Retinal pigment epithelial cell (primary cell): ENCODE measurements at places on chromosomes 16 and 17.
A peak's percentile ranks its signal among the peaks of the same experiment; 100 is the strongest.

- DNase-seq = no peak
Observed at GRCh38 chr17:78844301-78845005, 3.8 kb upstream of the USP36 start.

DNA sequence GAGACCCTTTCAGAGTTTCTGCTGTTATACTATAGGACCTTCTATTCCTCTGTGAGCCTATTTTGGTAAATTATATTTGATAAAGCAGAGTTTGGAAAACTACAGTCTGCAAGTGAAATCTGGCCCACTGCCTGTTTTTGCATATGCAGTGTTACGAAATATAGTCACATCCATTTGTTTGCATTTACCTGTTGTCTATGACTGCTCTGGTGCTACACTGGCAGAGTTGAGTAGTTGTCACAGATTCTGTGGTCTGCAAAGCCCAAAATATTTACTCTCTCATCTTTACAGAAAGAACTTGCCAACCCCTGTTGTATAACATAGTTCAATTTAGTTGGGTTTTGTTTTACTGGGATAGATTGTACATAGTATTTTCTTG is 42.3 kb downstream of the TNRC6A start:
- no peak for DNase-seq

GRCh38 chr16:67413978-67414911 is 2.0 kb downstream of the ZDHHC1 start:
- DNase-seq = no peak

- DNase-seq = no peak
Observed at GRCh38 chr17:79028496-79029326, 4.7 kb downstream of the C1QTNF1 start.

GRCh38 chr17:35674552-35674951 is 56.9 kb upstream of the RASL10B start:
- no peak for DNase-seq

- no peak for DNase-seq
Observed at GRCh38 chr17:14997290-14997689, 267.8 kb downstream of the PMP22 start.

DNA sequence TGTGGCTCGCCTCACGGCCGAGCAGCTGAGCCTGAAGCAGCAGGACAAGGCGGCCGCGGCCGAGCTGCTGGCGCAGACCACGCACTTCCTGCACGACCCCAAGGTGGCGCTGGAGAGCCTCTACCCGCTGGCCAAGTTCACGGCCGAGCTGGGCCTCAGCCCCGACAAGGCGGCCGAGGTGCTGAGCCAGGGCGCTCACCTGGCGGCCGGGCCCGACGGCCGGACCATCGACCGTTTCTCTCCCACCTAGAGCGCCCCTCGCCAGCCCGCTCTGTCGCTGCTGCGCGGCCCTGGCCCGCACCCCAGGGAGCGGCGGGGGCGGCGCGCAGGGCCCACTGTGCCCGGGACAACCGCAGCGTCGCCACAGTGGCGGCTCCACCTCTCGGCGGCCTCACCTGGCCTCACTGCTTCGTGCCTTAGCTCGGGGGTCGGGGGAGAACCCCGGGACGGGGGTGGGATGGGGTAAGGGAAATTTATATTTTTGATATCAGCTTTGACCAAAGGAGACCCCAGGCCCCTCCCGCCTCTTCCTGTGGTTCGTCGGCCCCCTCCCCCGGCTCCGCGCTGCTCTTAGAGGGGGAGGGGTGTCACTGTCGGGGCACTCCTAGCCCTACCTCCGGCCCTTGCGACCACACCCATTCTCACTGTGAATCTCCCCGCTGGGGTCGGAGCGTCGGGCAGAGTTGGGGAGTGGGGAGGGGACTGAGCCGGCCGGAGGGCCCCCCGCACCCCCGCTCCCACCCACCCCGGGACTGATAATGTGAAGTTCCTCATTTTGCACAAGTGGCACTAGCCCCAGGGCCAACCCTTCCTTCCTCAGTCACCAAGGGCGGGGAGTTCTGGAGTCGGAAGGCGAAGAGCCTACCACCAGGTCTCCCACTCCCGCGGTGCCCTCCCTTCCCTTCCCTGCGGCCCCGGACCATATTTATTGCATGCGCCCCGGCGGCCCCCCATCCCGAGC is 4.0 kb downstream of the HIC1 start:
- no peak for DNase-seq

DNA sequence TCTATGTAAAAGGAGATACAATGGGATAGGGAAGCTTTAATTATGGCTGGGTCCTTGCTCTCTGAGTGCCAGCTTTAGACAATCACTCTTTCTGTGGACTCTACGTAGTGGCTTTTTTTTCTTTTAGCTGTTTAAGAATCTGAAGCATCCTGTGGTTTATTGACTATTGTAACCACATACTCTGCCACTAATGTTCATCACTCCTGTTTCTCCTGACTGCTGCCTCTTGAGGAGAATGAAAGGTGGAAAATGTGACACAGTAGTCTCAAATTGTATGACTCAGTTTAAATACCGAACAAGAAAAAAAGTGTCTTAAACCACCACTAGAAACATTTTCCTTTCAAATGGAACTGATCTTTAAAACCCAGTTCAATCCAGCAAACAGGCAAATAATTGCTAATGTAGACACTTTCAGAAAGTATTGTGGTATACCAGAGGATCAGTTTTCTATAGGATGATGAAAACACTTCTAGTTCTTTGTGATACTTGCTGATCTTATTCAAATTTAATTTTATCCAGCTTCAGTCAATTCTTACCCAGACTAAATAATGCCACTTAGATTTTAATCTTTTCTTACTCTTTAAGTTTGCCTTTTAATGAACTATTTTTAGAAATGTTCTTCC is 302.7 kb upstream of the PMFBP1 start:
- DNase-seq = peak; percentile 73

DNA sequence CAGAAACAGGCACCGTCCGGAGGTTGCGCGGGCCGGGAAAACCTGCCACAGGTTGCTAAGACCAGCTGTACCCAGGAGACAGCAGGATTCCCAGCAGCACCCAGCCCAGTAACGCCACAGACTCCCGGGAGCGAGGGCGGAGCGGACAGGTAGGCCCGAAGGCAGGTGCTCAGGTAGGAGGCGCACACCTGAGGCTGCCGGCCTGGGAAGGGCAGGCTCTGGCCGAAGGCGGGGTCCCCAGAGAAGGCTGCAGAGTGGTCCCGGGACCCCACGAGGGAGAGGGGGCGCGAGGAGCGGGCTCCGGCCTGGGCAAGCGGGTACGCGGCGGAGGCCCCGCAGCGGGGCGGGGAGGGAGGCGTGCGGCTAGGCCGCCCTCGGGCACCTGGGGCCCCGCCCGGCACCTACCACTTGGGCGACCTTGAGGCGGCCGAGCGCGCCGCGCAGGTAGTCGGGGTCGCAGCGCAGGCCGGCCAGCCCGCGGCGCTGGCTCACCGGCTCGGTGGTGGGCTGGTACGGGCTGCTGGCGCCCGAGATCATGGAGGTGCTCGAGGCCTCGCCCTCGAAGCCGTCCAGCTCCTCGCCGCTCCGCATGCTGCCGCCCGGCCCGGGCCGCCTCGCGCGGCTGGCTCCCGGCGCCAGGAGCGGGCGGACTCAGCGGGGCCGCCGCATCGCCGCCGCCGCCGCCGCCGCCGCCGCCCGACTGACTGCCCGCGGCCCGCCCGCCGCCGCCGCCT is 441 bp downstream of the CMTM4 start:
- no peak for DNase-seq

- no peak for DNase-seq
Observed at GRCh38 chr17:82399041-82399441, 19.1 kb upstream of the HEXD start.

DNA sequence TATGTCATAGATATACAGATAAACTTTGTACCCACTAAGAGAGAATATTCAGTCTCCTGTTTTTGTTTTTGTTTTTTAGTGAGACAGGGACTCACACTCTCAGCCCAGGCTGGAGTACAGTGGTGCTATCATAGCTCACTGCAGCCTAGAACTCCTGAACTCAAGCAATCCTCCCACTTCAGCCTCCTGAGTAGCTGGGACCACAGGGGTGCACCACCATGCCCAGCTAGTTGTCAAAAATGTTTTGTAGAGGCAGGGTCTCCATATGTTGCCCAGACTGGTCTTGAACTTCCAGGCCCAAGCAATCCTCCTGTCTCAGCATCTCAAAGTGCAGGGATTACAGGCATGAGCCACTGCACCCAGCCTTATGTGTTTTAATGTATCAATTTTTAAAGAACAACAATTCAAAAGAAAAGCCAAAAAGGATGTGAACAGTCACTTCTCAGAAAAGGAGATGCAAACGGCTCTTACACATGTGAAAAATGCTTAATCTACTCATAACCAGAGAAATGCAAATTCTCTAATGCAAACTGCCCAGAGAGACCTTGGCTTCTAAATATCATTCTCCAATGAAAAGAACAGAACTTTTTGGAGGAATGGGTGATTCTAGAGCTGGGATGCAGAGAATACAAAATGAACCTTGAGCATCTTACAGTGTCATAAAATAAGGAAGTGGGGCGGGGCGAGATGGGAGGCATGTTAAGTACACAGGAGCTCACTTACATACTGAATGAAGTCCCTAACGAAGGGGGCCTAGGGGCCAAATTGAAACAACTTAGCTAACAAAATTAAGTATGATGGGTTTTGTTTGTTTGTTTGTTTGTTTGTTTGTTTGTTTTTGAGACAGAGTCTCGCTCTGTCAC is 7.3 kb upstream of the CMTM3 start:
- DNase-seq = no peak

DNA sequence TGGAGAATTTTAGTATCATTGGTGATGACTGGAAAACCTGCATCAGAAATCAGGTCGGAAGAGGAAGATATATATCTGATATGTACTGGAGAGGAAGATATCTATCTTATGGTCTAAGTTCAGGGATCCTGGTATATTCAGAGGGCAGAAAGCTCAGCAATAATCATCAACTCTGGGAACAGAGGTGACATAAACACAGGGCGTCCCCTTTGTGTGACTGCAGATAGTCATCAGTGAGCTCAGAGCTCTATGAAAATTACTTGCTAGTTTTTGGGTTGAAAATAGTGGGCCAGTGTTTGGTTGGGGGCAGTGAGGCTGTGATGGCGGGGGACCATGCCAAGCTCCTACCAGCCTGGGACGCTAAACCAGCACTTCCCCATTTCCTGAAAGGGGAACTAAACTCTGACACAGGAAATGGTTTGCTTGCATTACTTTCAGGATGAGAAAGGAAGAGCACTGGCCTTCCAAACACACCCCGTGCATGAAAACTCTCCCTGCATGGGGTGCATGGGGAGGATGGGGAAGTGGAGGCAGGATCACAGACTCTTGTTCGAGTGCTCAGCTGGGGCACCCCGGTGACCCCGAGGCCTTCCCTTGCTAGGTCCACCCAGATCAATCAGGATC is 15.8 kb downstream of the NOD2 start:
- DNase-seq = no peak

DNA sequence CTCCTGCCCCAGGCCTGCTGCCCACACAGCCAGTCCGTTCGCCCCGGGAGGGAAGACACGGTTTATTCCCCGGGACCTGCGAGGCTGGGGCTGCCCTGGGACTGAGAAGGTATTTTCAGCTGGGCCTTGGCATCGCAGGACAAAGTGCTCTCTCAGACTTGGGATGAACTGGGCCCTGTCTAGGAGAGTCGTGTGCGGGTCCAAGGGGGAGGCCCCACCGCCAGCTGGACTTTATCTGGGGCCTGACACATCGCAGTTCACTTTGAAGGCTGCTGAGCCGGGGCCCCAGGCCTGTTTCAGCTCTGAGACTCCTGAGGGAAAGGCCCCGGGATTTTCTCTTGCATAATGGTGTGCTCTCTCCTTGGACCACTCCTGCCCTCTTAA is 6.8 kb downstream of the CRISPLD2 start:
- no peak for DNase-seq

GRCh38 chr16:2366660-2367309 is 26.3 kb upstream of the ABCA3 start:
- DNase-seq = no peak

GRCh38 chr17:79960788-79961522 is 74.7 kb downstream of the TBC1D16 start:
- DNase-seq = no peak

DNA sequence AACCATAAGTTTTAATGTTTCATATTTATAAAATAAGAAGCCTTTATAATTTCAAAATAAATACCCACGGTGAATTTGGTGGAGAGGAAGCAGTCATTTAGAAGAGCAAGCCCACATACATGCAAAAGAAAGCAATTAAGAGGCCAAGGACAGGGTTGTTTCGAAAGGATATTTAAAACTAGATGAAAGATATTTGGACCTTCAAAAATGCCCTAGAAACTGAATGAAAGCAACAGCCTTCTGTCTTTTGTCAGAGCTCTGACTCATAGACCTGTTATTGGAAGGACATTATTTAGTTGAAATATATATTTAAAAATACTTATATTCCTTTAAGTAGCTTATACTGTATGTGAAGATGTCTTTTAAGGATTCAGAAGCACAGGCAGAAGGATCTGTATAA is 8.6 kb upstream of the METTL9 start:
- no peak for DNase-seq

DNA sequence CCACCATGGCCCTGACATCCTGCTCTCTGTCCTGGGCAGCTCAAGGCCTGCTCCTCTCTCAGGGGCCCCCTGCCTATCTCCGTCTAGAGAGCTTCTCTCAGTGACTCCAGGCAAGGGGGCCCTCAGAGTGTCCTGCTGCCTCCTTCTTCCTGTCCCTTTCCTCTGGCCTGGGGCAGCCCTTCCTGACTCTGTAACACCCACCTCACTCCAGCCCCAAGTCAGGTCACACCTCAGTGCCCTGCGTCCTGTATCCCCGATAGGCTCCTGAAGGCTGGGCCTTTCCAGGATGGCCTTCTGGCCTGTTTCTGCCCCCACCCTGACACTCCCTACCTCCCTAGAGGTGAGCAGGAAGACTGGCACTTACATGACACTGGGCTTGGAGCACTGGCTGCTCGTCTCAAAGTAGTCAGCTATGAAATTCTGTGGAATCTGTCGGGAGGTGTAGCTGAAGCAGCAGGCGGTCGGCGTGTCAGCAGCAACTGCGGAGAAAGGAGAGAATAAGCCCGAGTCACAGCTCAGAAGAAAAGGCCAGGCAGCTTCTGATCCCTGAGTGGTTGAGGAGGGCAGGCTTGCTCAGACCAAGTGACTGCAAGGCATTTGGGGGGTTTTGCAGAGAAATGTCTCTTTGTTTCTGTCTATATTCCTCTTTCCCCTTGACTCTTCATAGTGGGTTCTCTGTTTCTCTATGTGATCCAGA is 976 bp downstream of the CCL3L1 start:
- DNase-seq = no peak

DNA sequence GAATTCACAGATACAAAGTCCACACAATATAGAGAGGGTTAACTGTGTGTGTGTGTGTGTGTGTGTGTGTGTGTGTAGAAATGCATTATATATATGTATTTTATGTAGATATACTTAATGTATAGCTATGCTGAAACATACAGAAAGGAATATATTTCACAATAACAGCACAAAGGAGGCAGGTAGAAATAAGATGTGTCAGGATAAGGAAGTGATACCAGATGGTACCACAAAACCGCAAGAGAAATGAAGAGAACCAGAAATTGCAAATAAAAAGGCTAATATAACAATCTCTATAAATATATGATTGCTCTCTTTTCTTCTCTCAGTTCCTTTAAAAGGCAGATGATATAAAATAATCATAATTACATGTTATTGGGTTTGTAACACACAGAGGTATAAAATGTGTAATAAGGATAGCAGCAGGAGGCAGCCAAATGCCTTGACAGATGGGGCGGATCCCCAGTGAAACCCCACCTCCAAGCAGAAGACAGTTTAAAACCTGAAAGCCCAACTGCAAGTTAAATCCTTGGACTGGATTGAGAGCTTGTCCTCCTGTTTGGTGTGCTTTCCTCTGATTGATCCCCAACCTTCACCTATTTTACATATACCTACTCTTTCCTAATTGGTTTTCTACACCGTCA is 365.4 kb upstream of the C16orf82 start:
- DNase-seq = no peak

- DNase-seq = no peak
Observed at GRCh38 chr17:8490256-8491023, 54.8 kb downstream of the NDEL1 start.
